ENCODE measurements at places on chromosomes 5 and 9.

DNA sequence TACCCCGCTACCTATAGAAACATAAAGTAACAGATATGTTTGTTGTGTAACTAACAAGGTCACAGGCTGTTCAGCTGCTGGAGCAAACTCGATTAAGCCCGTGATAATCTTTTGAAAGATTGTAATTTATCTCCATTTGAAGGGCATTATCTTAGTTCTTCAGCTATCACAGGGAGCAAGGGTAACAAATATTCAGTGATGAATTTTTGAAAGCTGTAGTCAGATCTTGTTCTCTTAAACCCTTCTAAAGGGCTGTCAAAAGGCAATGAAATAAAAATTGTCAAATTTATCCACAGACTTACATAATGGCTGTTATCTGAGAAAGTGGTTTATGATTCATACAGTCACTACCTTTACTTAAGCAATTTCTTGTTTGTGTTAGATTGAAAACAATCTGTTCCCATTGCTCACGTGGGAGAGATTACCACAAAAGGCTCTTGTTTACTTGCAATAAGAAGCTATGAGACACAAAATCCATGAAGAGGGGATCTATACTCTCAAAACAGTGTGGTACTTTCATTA lies 78.3 kb upstream of the ZNF608 start:
- DNase-seq: no peak

GRCh38 chr5:82347201-82347865 lies 69.2 kb upstream of the RPS23 start:
- DNase-seq: peak; percentile 78

DNA sequence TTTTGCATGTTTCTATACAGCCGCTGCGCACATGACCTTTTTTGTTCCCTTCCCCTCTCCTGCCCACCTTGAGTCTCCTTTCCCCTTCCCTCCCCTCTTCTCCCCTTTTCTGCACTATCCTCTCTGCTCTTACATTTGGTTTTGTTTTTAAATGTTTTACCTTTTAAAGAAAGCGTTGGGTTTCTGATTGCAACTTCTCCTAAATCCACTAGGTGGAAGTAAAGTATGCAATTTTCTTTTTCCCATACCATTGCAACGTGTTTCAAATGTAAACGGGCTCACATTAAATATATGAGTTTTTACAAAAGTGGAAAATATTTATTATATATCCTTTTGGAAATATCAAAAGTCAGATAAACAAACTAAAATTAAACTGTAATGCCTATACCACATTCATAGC lies 500.9 kb downstream of the DIRAS2 start:
- DNase-seq: no peak

- no peak for DNase-seq
These were observed 160.0 kb upstream of the DMRTA1 start for GRCh38 chr9:22286661-22287060.

- no peak for DNase-seq
These were observed 62.9 kb downstream of the NREP start for GRCh38 chr5:111694133-111694532.

DNA sequence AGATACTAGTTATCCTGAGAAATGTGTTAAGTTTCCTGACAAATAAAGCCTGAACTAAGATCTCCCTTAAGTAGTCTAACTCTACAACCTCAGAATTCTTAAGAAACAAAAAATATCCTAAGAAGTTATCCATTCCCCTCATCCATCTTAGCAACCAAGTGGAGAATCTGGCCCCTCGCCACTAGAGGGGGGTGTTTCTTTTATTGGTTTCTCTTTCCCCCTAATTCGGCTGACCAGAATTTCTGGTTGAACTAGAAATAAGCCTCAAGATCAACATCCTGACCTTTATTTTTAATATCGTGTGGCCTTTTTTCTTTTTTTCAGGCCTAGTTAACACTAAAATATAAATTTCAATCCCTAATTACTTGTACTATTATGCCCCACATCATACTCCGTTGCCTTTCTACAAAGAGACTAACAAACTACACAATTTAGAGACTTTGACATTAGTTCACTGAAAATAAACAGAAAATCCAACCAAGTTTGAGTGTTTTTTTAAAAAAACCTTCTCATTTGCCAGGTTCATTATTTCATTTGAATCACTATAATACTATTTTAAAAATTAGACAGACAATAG lies 14.3 kb upstream of the NR4A3 start:
- peak; percentile 53 for DNase-seq

DNA sequence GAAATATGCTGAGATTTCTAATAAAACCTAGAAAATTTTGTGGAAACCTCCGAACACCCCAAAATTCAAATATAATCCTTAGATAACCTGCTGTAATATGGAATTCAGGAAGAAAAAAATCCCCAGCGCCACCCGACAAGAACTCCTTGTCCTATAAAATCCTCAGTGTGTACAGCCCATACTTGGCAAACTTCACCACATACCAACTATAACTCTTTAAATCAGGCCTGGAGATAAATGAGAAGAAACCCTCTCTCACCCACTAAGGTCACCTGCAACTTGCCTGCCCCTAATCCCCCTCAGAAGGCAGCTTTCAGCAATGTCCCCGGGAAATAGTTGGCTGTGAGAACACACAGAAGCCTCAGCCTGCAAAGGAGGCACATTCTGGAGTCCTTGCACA lies 90.5 kb downstream of the SH3TC2 start:
- no peak for DNase-seq

DNA sequence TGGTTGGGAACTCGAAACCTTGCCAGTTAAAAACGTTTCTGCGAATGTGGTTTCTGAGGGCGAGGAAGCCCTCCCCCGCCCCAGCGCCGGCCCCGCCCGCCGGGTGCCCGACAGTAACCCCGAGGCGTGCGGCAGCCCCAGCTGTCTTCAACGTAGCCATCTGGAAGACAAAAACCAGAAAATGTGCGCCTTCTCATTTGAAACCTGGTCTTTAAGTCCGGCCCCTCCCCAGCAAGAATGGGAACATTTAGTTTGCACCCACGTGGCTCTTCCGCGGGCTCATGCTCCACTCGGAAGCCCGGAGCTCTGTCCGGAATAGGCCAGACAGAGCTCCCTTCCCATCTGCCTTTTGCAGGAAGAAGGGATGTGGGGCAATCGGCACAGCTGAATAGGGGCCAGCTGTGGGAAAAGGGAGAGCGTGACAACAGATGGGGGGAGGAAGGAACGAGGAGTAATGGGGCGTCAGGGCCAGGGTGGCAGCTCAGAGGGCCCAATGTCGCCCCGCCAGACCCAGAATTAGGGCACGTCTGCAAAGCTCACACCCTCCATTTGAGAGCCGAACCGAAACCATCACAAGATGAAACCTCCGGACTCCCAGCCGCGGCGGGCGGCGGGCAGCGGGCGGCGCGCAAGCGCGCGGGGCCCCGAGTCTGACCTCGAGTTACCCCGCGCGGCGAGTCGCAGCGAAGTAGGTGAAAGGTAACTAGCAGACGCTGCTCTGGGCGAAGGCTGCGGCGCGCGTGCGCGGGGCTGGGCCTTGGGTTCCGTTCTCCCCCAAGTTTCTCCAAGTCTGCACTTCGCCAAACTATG lies 63.4 kb upstream of the ABCA1 start:
- DNase-seq: peak; percentile 80

DNA sequence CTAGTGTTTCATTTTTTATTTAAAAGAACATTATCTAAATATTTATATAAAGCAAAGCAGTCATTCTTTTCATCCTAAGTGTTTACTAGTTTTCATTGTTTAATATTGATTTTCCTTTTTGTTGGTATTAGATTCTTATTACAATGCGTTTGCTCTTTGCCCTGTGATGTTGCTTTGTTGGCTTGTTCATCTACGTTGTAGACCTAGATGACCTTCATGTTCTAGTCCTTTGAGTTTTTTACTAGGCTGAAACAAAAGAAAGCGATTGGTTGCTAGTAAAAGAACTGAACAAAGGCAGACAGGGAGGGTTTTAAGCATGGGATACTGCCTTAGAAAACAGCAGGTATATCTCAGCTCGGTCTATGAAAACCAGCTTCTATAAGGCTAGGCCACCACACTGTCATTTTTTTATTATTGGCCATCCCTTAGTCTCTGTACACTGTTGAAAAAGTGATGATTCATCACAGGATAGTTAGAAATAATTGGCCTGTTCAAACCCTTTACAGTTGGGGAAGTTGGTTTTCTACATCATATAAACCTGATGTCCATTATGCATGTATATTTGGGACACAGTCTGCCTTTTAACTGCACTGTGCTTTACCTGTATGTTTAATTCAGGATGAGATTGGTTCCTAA lies 119.0 kb downstream of the ZCCHC7 start:
- DNase-seq: no peak

- DNase-seq: no peak
These were observed 472.9 kb downstream of the PDE4D start for GRCh38 chr5:59420596-59420995.

DNA sequence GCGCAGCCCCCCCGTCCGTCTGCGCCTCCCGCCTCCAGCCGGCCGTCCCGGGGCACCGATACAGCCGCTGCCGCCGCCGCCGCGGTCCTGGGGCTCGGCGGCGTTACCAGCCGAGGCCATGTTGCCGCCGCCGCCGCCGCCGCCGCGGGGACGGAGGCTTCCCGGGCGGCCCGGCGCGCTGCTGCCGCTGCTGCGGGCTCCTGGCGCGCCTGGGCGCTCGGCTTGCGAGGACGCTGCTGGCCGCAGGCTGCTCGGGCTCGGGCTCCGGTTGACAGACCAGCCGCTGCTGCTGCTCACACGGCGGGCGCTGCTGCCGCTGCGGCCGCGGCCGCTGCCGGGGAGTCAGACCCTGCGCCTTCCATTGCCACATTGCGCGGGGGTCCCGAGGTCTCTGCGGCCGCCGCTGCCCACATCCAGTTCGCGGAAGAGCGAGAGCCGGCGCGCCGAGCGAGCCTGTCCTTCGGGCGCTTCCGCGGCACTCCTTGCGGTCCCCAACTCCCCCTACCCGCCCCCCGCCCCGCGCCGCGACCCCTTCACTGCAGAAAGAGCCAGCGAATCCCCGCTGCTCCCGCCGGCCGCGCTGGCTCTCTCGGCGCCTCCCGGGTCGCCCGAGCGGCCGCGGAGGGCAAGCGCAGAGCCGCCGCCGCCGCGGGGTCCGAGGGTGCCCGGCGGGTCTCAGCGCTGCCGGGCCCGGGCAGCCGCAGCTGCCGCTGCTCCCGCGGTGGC lies 8.4 kb downstream of the PTCH1 start:
- DNase-seq: no peak

DNA sequence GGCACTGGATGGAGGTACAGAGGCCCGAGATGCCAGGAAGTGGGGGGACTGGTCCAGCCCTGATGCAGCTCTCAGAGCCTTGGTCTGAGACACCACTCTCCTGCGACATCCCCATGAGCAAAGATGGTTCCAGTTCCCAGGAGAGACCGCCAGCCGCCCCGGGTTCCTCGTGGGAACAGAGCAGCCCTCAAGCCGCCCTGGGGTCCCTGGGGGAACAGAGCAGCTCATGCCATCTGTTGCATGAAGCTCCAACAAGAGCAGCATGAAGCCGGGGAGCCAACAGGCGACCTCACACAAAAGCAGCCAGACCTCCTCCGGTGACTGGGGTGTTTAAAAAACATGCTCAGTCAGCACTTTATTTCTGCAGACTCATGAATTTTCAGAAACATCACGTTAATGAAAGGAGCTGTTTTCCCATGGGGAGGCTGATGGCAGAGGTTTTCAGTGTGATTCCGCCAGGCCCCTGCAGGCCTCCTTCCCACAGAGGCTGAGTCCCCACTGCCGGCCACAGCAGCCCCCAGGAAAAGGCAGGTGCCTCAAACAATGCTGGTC lies 6.2 kb downstream of the SLC6A18 start:
- DNase-seq: no peak

DNA sequence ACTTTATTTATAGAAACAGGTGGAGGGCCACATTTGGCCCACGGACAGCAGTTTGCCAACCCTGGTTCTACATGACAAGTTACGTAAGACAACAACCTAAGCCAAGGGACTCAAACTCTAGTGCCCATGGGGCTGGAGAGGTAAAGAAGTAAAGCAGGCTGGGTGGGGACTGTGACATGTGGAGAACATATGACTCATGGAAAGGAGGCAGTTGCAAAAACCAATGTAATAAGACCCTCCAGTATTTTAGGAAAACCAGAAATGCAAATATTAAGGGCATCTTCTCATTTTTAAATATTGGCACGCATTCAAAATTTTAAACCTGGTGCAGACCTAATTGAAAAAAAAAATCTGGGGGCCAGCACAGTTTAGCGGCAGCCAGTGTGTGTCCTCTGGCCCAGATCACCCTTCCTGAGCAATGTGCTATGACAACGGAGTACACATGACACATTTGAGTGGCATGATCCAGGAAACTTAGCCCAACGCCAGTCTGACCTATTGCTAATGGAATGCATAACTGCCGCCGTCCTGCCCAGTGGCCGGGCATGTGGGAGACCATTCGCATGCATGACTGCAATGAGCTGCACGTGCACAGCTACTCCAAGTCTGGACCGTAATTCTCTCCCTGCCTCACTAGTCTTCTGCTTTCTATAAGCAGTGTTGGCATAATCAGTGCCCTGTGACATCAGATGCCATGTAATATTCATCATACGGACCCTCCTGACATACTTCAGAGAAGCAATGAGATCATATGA lies 97.2 kb downstream of the SH3TC2 start:
- peak; percentile 25 for DNase-seq

- DNase-seq: no peak
These were observed 6.9 kb downstream of the SLC31A1 start for GRCh38 chr9:113228130-113228665.

DNA sequence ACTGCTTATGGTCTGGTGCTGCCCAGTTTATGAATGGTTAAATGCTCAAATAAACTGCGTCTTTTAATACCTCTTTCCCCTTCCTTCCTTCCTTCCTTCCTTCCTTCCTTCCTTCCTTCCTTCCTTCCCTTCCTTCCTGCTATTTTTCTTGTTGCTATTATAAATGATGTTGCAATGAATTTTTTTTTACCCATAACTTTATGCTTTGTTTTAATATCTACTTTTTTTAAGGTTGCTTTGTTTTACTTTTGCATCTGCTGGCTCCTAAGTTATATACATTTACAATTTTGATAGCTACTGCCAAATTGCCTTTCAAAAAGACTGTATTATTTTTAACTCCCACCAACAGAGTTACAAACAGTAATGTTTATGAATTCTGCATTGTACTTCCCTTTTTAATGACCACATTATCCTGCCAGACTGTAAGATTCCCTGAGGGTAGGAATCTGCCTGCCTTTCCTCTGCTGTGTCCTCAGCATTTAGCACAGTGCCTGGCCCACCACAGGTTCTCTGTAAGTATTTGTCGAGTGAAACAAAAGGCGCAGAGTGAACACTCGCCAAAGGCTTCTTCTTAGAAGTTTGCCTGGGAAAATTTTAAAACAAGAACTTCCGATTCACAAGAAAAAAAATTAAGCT lies 36.9 kb downstream of the KIF4B start:
- no peak for DNase-seq

DNA sequence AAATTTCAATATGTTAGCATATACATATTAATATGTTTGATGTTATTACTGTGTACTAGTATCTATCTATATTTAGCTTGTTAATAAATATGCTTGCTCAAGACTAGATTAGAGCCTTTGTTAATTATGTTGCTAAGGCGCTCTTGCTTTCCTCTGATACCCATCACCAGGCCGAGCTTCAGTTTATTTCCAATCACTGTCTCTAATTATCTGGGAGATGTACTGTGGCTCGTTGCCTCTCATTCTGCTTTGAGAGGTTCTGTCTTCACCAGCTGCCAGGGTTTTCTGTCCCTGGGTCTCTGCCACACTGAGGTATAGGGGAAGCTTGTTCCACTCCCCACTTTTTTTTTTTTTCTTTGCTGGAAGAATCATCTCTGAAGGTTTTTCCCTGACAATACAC lies 21.0 kb upstream of the TAF11L2 start:
- DNase-seq: no peak
